ENCODE measurements at places on chromosomes 5 and 9.

GRCh38 chr5:135395451-135395850, 3.6 kb downstream of the MACROH2A1 start:
- DNase-seq, result no peak

- no peak for DNase-seq
Measured at GRCh38 chr5:9067154-9067553, 478.7 kb downstream of the SEMA5A start.

GRCh38 chr5:51395666-51396356, 12.6 kb downstream of the ISL1 start:
- no peak for DNase-seq

- no peak for DNase-seq
Measured at GRCh38 chr5:169668732-169669131, 31.7 kb downstream of the DOCK2 start.

DNA sequence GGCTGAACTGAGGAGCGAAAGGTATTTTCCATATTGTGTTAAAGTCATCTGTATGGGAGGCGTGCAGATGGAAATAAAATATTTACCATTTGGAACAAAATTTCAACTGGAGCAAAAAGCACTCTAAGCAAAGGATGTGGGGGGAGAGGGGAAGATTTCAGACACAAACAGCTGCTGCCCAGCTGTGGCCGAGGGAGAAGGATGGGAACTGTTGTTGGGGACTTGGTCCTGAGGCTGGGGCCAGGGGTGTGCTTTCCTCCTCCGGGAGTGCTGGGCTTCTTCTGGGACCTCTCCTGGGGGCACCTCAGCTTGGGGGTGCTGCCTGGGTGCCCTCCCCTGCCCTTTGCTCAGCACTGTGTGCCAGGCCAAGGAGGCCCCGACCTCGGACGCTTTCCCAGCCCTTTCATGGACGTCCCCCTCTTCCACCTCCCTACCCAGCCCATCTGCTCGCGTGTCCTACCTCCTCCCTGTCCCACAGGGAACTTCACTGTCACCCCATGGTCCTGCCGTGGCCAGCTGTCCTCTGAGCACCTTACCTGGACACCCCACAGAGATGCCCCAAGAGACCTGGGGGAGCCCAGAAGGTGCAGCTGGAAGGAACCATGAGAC, 101.9 kb upstream of the COL5A1 start:
- no peak for DNase-seq

- DNase-seq, result no peak
Measured at GRCh38 chr9:114688379-114688778, 6.4 kb upstream of the TEX48 start.

Measured in stimulated activated CD4-positive, alpha-beta T cell treated with anti-CD3 and anti-CD28 coated beads, Interleukin-1b, Interleukin-23, amount 100 ng/mL, for 4 hours (primary cell).